Smooth muscle cell of the brain vasculature (primary cell): ENCODE measurements at places on chromosomes 3 and 15.
A peak's percentile ranks its signal among the peaks of the same experiment; 100 is the strongest.

DNA sequence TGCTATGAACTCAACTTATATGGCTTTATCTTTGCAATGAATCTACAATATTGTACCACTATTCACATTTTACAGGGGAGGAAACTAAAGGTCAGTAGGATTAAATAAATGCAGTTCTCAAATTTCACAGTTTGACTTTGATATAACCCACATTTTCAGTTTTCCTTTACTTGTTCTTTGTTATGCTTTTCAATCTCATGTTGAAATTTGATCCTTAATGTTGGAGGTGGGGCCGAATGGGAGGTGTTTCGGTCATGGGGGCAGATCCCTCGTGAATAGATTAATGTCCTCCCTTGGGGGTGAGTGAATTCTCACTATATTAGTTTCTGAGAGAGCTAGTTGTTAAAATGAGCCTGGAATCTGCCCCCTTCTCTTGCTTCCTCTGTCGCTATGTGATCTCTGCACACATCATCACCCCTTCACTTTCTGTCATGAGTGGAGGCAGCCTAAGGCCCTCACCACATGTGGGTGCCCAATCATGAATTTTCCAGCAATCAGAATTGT is 44.7 kb downstream of the CD200 start:
- DNase-seq = no peak

- no peak for DNase-seq
Observed at GRCh38 chr15:90823455-90823974, 44.9 kb upstream of the FURIN start.

GRCh38 chr3:140004271-140004670 is 69.3 kb downstream of the CLSTN2 start:
- DNase-seq = no peak

- DNase-seq = no peak
Observed at GRCh38 chr15:17026633-17027032, 3515.0 kb downstream of the GOLGA6L6 start.

DNA sequence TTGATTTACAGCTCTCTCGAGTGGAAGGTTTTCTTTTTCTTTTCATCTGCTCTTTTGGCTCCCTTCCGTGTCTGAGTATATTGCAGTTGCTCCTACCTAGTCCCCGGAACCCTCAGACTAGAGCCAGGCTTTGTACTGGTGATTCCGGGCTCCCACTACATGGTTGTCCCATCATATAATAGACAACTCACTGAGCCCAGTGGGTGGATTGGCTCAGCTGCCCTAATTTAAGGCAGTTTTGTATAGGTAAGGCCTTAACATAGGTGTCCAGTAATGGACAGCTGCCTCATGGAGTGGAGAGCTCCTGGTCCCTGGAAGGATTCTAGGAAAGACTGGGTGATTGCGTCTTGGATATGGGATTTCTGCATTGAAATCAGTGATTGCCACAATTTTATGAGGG is 58.0 kb downstream of the KY start:
- DNase-seq = no peak

- no peak for DNase-seq
Observed at GRCh38 chr3:196344663-196345062, 6.5 kb upstream of the TM4SF19 start.

DNA sequence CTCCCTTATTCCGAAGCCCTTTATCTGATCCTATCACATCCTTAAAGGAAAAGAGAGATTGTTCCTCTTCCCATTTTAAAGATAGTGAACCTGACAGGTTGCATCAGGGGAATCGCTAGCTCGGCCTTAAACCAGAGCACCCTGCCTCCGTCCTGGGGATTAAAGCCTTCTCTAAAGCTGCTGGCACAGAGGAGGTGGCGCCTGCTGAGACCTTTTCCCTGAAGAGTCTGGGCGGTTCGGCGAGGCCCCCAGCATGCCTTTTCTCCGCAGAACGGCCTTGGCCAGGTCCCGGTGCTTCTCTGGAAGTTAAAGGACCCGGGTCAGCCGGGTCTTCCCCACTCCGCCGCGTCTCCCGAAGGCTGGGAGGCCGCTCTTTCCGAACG is 593 bp downstream of the FAM219B start:
- no peak for DNase-seq

DNA sequence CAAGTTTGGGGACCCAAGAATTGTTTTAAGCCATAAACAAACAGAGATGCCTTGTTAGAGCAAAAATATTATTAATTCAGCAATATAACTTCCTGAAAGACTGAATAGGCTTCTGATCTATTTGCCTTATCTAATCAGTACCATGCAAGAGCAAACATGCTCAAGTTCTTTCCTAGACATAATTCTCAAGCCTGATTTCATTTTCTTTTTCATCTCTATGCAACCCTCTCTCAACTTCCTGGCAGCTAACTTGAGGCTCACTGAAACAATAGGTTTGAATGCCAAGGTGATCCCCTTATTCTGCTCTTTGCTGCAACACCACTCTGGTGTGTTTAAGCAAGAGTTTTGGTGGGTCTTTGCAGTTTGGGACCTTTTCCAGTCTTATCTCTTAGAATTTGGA is 230.9 kb upstream of the CD96 start:
- DNase-seq = no peak

DNA sequence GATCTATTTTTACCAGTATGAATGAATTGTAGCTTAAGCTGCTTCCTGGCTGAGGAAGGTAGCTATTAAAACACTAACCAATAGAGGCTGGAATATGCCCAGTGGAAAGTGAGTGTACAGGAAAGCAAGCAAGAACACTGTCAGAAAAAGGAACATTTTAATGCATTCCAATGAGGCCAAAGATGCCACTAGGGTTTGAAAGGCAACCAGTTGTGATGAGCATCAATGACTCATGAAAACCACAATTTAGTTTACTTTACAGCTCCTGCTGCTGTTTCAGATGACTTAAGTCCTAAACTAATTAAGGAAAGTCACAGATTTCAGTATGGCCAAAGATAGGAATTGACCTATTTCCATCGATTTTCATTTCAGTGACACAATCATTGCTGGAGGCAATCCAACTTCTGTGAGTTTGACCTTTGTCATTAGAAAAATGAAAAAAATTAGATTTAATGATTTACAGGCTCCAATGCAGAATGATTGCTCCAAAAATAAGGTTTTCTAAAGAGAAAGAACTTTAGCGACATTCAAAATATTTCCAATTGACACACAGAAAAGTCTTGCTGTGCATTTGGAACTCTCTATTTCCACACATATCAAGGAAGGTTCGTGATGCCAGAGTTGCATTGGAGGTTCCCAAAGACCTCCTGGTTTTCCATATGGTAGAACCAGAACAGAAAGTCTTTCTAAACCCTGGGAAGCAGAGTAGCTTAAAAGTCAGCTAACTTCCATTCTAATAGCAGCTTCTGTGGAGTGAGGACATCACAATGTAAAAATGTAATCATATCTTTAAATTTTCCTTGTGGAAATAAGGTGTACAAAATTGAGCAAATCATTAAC is 103.0 kb downstream of the SUCNR1 start:
- peak; percentile 71 for DNase-seq

DNA sequence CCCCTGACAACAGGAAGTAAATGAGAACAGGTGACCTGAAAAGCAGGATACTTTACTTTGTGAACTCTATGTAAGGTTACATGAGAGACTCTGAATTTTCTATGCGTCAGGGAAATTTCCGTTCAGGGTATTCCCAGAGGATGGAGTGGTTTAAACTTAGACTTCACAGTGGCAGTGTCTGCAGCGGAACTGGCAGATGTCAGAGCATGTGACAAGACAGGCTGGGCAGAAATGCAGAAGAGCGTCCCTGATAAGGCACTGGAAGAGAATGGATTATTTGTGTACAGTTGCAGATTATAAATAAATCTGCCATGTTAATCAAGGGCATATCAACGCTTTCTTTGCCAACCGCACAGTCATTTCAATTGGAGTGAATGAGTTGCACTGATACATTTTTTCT is 598.4 kb upstream of the ZNF717 start:
- no peak for DNase-seq

- DNase-seq = peak; percentile 68
Observed at GRCh38 chr15:95988574-95988887, 342.0 kb upstream of the NR2F2 start.

- no peak for DNase-seq
Observed at GRCh38 chr3:42381551-42382082, 28.8 kb downstream of the LYZL4 start.

GRCh38 chr15:73053398-73053723 is 1.1 kb downstream of the NEO1 start:
- no peak for DNase-seq

DNA sequence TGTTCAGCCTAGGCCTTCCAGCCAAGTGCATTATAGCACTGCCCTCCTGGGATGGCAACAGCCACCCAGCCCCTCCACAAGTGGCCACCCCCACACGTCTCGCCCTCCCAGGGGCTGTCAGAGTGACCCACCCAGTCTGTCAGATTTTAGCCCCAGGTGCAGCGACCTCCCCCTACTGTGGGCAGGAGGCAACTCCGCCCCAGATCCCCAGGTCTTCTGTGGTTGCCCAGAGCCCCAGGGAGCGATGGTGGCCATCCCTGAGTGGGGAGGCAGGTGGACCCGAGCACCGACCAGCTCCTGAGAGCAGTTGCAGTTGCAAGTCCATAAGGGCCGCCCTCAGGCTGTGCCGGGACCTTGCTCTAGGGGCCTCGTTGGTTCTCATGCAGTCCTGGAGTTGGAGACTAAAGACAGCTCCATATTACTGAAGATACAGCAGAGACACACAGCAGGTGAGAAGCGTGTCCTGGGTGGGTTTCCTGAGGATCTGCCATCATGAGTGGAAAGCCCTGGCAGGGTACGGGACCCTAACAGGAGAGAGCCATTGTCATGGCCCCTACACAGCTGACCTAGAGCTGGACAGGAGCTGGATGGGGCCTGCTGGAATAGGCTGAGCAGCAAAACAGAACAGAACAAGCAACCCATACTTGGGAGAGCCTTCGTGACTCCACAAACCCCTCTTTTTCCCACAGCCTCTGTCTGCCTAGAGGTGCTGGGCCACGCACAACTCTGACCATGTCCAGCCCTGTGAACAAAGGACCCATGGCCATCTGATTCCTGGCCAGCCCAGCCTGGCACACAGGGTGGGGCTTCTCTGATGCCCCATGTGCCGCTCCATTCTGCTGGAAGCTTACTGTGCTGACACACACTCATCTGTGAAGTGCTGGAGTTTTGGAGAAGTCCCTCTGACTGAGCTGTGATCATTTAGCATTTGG is 110.3 kb upstream of the ALDH1A3 start:
- DNase-seq = no peak

DNA sequence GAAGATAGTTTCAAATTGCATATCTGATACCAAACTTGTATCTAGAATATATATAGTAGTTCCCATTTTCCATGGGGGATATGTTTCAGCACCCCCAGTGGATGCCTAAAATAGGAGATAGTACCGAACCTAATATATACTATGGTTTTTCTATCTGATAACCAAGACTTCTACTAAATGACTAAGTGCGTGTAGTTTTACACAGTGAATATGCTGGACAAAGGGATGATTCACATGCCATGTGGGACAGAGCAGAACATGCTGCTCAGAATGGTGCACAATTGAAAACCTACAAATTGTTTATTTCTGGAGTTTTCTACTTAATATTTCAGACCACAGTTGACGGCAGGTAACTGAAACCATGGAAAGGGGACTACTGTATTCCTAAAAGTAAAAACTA is 73.4 kb upstream of the TP63 start:
- no peak for DNase-seq

- no peak for DNase-seq
Observed at GRCh38 chr3:44825264-44825925, 36.3 kb upstream of the TMEM42 start.

DNA sequence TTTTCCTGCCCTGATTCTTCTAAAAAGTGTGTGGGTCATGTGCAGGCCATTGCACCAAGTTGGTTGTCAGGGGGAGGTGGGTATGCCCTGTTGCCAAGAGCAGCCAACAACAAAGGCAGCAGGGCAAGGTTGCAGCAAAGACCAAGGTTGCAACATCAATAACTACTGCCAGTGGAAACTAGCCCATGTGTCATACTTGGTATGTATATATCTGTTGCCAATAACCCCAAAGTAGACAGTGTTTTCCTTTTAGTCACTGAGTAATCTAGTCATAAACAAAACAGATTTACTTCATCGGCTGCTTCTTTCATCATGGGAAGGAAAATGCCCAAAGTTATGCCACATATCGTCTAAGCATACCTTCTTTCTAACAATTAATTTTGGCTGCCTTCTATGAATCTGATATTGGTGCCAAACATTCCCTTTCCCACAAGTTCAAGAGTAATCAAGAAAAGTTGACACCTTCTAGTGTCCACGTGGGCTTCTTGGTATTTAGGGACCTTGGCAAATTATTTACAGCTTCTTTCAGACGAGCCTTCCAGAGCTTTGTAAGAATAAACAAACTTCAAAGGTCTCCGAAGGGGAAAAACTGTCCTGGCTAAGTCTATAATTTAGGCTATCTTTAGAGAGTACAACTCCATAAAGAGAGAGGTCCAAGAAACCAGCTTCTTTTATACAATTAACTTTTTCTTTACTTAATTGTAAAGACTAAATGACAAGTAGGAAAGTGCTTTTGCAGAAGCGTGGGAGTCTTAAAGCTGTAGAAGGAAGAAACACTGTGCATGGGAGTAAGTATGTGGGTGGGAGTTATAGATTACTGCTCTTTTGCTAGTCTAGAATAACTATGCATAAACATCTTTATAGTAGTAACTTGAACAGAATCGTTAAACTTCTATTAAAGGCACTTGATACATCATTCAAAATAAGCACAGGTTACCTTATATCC is 10.0 kb upstream of the MBNL1 start:
- peak; percentile 62 for DNase-seq

GRCh38 chr3:147797095-147797494 is 387.9 kb downstream of the ZIC1 start:
- DNase-seq = no peak

DNA sequence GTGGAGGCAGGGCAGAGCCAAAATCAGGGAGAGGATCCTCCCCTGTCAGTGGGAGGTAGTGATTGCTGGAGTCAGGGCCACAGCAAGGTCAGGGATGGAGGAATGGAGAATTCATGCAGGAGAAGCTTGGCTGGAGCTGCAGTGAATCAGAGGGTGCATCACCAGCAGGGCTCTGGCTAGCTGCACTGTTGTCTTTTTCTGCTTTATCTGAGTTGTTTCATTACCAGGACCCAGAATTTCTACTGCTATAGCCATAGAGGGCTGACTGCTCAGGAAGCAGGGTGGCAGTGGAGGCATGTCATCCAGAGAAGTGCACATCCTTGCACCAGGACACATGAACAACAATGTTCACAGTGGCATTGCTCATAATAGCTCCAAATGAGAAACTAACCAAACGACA is 113.5 kb upstream of the GALNT15 start:
- peak; percentile 70 for DNase-seq

DNA sequence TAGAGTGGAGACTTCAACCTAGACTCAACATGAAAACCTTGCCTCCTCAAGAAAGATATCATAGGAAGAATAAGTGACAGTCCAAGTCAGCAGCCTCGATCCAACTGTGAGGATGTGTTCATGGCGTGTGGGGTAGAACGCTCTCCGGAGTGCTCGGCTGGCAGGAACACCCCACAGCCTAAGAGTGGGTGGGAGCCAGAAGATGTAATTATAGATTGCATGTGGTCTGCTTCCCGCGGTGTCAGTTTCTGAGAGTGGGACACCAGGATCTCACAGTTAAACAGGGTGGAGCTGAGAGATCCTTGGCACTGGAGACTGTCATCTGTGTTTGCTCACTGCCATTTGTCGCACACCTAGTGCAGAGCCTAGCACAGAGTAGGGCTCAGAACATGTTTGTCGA is 158.0 kb downstream of the CTNNB1 start:
- no peak for DNase-seq

GRCh38 chr15:96790004-96790403 is 459.5 kb downstream of the NR2F2 start:
- DNase-seq = no peak

GRCh38 chr3:8885536-8886316 is 77.5 kb downstream of the RAD18 start:
- DNase-seq = no peak
